NCI-H69 (cell line): ENCODE measurements at places on chromosomes 1 and 21.
A peak's percentile ranks its signal among the peaks of the same experiment; 100 is the strongest.

- DNase-seq: no peak
Measured at GRCh38 chr1:66197785-66198184, 336.2 kb upstream of the SGIP1 start.

DNA sequence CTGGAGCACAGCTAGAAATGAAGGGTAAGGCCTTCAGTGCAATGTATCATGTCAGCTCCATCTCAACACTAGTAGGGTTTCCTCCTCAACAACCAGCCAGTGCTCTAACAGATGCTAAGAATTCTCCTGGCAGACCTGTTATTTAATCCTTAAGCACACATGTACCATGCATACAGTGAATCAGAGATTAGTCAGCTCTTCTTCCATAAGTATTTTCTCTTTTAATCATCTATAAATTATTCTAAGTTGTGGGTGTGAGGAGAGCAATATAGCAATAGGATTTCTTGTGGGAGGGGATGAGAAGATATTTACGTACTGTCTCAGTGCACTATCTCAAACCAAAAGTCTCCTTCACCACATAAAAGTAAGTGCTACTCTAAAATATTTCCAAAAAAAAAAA, 95.3 kb downstream of the COP1 start:
- no peak for DNase-seq

DNA sequence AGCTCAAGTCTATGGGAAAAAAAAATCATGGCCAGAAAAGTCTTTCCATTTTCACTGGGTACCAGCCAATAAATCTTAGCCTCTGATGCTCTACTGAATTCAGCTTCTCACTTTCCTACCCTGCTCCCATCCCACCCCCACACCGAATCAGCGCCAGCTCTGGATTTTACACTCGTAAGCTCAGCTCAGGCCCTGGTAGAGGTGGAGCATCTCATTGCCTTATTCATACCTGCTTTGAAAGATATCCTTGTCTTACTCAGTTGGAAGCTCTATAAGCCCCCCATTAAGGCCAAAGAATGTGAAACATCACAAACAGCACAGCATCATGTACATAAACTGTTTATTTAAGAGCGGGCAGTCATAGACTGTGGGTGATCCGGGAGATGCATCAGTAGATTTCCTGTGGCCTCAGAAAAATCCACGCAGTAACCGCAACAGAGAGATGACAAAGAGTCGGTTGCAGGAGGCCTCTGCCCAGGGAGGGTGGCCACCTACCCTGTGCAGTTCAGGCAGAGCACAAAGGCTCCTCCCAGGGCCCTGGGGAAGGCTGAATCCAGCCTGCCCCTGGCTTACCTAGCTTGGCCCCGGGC, 36.4 kb upstream of the ETS2 start:
- DNase-seq: no peak

DNA sequence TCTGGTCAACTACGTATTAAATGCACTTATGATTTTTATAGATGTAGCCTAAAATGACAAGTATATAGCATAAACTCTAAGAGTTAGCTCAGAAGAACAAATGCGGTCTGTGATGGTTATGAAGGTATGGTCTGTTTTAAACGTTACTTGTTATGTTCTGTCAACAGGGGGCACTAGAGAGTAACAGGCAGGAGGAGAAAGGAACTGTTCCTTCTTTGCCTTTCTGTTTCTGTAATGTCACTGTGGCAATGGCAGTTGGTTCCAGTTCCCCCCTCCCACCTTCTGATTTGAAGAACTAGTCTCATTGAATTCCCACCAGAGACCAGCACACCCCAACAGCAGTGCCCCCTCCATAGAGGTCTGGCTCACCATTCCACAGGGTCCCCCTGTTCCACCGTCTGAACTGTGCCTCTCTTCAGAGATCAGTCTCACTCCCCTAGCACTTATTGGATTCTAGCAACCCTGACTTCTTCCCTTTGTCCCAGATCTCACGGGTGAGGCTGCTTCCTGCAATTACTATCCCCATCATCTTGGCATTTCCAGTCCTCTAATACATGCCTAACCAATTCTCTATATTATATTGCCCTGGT, 14.0 kb downstream of the KRTAP24-1 start:
- peak; percentile 42 for DNase-seq

DNA sequence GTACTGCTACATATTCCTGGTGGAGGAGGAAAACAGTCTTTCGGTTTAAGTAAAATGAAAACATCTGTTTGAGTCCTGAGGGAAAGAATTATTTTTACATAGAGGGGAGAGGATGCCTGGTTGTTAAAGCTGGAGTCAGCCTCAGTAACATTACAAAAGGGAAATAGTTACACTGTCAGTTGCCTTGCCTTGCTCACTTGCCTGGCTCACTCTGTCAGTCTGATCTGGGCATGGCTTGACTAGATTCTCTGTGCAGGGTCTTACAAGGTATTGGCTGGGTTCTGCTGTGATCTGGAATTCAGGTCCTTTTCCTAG, 8.4 kb upstream of the UBE2U start:
- DNase-seq: no peak

- DNase-seq: no peak
Measured at GRCh38 chr1:195851016-195851601, 757.1 kb downstream of the KCNT2 start.

GRCh38 chr1:89907727-89908212, 86.9 kb downstream of the LRRC8D start:
- DNase-seq: no peak

- DNase-seq: no peak
Measured at GRCh38 chr1:248045209-248045608, 1.4 kb upstream of the OR2L3 start.

DNA sequence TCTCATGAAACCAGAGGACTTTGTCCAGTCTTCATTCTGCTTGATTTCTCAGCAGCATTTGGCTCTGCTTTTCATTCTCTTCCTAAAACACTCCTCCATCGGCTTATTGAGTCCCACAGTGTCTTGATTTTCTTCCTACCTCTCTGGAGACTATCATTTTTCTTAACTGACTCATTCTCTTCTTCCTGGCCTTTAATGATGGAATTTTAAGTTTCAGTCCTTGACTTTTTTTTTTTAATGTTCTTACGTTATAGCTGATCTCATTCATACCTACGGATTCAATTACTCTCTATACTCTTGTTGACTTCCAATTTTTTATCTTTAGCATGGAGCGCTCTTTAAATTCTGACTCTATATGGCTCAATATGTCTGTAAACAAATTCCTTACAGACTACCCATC, 111.1 kb downstream of the NEK7 start:
- no peak for DNase-seq

DNA sequence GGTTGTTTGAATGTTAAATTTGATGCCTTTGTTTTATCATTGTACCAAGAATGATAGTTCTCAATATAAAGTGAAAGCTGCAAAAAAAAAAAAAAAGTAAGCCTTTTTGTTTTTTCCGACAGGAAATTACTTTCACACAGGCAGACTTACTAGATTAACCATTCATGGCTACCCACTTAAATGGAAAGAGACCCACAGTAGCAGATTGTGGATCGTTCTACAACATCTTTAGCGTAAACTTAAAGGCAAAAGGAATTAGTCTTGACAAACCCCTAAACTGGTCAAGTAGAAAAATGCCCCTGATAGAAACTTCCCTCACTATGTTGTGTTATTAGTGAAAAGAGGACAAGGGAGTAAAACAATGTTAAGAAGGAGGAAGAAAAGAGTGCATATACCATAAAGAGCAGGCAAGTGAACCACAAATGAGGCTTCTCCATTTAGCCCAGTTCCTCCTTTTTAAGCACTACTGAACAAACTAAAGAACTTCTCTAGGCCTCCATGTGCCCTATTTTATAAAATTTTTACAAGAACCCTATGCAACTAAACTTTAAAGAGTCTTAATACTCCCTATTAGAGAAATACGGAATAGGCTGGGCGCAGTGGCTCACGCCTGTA, 1560.3 kb downstream of the MRPL39 start:
- DNase-seq: no peak

GRCh38 chr1:55318116-55318817, 103.1 kb upstream of the USP24 start:
- DNase-seq: no peak

GRCh38 chr1:8671306-8671917, 146.0 kb downstream of the RERE start:
- peak; percentile 70 for DNase-seq

GRCh38 chr1:28259934-28260802, 850 bp downstream of the SESN2 start:
- DNase-seq: peak; percentile 81

DNA sequence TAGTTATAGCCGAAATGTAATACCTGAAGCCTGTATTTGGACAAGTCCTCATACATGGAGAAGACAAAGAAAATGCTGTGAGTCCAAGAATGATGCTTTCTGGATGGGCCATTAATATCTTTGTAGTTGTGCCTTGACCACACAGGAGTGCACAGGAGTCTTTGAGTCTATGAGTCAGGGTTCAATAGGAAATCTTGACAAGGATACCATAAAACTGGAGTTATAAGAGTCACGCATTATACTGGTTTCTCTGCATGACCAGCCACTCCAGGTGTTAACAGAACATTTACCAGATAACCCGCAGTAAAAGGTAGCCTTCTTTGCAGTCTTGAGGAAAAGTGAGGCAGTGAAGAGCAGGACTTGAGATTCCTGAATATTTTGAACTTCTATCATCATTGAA, 464.6 kb upstream of the PKN2 start:
- DNase-seq: no peak

- peak; percentile 81 for DNase-seq
Measured at GRCh38 chr1:224065455-224065854, 48.5 kb upstream of the FBXO28 start.

GRCh38 chr1:185244015-185244747, 72.9 kb downstream of the IVNS1ABP start:
- DNase-seq: no peak

DNA sequence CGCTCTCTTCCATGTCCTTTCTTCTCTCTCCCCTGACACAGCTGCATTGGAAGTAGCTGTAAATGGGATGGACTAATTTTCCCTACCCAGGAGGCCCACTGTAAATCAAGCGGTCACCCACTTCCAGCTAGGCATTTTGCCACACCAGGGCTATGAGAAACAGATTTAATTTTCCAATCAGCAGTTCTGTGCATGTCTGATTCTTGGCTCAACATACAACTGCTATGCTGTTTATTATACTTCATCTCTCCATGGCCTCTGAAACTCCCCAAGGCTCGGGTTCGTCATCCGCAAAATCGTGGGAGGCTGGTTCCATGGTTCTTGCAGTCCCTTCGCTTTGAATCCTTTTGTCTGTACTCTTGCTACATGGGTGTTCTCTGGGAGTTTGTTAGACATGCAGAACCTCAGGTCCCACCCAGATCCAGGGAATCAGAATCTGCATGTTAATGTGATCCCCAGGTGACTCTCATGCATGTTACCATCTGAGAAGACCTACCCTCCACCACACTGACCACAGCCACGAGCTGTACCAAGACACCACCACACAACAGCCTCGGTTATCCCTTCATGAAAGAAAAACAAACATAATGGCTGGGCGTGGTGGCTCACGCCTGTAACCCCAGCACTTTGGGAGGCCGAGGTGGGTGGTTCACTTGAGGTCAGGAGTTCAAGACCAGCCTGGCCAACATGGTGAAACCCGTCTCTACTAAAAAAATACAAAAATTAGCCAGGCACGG, 190.5 kb downstream of the GABPA start:
- DNase-seq: no peak

- no peak for DNase-seq
Measured at GRCh38 chr1:36951292-36951750, 83.0 kb downstream of the GRIK3 start.

- DNase-seq: no peak
Measured at GRCh38 chr1:29854700-29855276, 618.5 kb downstream of the PTPRU start.

- no peak for DNase-seq
Measured at GRCh38 chr1:231678011-231678432, 51.4 kb downstream of the DISC1 start.

DNA sequence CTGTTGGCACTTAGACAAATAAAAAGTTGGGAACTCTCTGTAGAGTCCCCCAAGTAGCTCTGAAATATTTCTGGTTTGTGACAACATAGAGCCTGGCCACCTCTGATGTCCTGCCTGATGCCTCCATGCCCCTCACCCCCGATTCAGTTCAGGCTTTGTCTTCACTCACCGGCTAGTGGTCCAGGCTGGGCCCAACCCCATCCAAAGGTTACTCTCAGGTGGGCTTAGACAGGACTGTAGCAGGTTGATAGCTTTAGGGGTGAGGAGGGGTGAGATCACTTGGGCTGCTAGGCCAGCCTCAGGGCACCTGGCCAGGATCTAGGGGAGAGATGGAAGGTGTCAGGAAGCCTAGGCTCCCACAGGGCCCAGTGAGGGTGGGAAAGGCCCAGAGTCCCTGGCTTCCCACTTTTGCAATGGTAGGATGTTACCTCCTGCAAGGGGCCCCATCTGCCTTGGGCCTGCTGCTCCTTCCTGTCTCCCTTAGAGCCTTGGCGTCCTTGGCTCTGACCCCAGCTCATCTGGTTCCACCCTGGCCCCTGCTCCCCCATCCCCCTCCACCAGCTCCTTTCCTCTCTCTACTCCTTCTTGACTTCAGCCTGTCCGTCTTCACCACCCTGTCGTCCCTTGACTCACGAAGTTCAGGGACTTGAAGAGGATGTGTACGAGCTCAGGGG, 6.7 kb downstream of the EPS8L3 start:
- no peak for DNase-seq

- DNase-seq: no peak
Measured at GRCh38 chr21:26457817-26458216, 115.3 kb downstream of the CYYR1 start.

DNA sequence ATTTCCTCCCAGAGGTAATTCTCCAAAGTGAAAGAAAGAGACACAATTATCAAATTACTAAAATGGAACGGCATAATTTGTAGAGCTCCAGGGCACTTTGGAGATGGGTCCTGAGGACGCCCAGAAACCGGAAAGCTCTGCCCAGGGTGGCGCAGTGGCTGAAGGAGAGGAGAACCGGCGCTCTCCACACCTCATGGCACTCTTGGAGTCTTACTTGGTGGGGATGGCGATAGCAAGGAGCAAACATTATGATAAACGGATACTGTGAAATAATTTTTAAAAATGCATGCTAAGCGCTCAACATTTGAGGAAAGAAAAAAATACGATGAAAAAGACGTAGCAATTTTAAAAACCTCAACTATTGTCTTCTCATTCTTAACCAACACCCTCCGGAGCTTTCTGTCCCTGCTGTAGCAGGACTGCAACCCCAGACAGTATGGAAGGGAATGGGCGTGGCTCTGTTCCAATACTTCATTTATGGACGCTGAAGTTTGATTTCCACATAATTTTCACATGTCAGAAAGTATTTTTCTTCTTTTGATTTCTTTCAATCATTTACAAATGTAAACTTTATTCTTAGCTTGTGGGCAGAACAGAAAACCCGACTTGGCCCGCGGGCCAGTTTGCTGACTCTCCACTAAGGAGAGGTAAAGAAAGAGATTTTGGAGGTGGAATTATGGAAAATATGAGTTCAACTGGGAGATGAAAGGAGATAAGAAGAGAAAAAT, 1.1 kb downstream of the S100A11 start:
- peak; percentile 59 for DNase-seq

- DNase-seq: no peak
Measured at GRCh38 chr21:41802684-41803083, 35.8 kb upstream of the RIPK4 start.
